ENCODE measurements at places on chromosomes 12 and 14. TPM values are rescaled to one million over a fixed set of nuclear protein-coding genes. Genes with fewer than 3 reads are reported as not detected.

The CTSG gene
- not detected for total RNA-seq

The SLC17A8 gene
- total RNA-seq, result not detected

The ERP27 gene
- total RNA-seq, result not detected

The KRT72 gene
- not detected for total RNA-seq

The CCDC38 gene
- not detected for total RNA-seq

The TMEM233 gene
- 2.7 TPM for total RNA-seq

The RFX4 gene
- total RNA-seq, result not detected

The PIK3C2G gene
- total RNA-seq, result not detected

The AP5M1 gene
- 37.0 TPM for total RNA-seq

The TTC7B gene
- 33.2 TPM for total RNA-seq

The VTI1B gene
- 52.6 TPM for total RNA-seq

The DGKA gene
- 58.4 TPM for total RNA-seq

The KSR2 gene
- 0.15 TPM for total RNA-seq

The ADAMTS20 gene
- not detected for total RNA-seq

The CLEC1B gene
- total RNA-seq, result not detected

Measured in Daoy (cell line).